ENCODE measurements at places on chromosomes 13 and 19.

GRCh38 chr13:42320375-42320787, 48.4 kb downstream of the AKAP11 start:
- DNase-seq = no peak

DNA sequence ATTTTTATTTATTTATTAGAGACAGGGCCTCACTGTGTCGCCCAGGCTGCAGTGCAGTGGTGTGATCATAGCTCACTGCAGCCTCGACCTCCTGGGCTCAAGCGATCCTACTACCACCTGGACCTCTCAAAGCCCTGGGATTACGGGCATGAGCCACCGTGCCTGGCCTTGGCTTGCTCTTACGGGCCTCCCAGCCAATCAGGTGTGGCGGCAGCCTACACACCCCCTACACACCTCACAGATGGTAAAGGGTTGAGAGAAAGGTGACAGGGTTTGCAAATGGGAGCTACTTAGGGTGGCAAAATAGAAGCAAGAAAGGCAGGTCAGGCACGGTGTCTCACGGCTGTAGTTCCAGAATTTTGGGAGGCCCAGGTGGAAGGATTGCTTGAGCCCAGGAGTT, 1.0 kb upstream of the ZBTB32 start:
- no peak for DNase-seq

DNA sequence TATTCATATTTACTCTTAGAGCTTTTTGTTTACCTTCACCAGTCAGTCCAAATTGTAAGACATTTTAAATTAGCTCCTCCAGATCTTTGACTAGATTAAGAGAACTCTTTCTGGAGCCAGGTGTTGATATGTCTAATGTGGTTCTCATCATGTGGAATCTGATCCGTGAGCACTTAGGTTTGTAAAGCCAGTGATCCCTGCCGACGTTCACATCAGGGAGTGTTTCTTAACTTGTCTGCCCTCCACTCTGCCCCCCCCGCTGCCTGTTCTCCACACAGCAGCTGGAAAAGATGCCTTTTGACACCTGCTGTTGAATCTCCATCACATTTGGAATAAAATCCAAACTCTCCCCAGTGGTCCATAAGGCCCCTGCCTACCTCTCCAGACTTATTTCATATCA, 17.7 kb downstream of the METTL21C start:
- DNase-seq = no peak

- no peak for DNase-seq
Measured at GRCh38 chr13:33375421-33375820, 89.9 kb upstream of the STARD13 start.

DNA sequence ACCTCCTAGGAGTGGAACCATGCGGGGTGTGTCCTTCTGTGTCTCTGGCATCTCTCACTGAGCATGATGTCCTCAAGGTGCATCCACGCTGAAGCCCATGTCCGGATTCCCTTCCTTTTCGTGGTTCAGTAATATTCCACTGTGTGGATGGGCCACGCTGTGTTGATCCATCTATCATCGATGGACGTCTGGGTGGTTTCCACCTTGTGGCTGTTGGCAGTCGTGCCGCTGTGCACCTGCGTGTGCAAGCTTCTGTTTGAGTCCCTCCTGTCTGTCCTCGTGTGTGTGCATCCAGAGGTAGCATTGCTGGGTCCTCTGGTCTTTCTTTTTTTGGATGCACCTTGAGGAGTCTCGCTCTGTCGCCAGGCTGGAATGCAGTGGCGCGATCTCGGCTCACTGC, 11.2 kb upstream of the GNA15 start:
- DNase-seq = no peak

GRCh38 chr19:41408256-41408655, 10.6 kb downstream of the BCKDHA start:
- DNase-seq = peak; percentile 76

GRCh38 chr13:31923134-31923763, 108.3 kb upstream of the FRY start:
- DNase-seq = no peak

DNA sequence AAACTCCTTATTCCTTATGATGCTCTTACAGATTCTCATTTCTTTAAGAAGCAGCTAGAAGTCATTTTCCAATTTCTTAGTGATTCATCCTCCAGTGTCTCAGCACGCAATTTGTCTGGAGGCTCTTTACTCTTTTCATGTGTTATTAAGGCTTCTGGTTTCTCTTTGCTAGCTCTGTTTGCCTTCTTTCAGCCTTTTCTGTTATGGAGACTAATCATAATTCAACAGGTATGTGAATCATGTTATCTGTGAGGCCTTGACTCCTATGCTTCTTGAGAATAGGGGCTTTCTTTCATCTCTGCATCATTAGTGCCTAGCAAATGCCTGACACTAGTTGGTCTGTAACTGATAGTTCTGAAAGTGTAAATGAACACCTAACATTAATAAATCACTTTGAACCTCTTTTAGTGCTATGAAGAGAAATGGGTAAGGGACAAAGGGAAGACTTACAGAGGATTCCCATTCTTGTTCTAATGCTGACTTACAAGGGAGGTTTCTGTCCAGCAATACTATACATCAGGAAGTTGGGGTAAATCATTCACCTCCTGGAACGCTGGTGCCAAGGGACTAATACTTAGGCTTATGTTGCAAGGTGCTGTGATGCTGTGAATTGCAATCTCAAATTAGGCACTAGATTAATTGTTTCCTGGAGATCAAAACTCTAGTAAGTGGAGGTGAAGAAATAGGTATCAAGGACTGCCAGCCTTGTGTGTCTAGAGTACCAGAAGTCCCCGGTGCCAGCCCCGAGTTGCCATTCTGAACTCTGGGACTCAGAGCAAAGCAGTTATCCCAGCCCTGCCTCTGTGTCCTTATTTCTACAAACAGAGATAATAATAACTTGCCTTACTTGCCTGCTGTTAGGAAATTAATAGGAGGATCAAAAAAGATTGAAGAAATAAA, 265.6 kb downstream of the DCLK1 start:
- DNase-seq = no peak

DNA sequence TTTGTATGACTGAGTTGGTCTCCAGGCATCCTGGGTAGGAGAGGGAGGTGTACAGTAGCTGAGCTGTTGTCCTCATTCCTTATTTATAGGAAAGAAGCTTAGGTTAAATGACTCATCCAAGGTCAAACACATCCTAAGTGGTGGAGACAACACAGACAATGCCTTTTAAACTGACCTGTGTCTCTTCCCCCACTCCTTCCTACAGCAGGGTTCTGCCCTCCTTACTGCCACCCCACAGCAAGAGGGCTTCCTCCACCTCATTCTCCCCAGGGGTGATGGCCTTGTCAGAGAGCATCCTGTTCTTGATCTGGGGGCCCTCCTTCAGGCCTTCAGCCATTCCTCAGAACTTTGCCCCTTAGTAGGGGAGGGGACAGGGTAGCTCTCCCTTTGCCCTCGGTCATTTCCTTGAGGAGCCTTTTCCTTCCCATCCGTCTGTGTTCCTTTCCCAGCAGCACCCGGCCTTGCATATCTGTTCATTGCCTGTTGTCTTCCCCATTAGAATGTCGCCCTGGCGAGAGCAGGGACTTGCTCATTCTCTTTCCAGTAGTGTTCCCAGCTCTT, 48.2 kb upstream of the GPI start:
- no peak for DNase-seq

- DNase-seq = no peak
Measured at GRCh38 chr13:68417801-68418200, 1187.7 kb upstream of the PCDH9 start.

- DNase-seq = no peak
Measured at GRCh38 chr19:37855098-37855497, 51.3 kb downstream of the WDR87 start.

- no peak for DNase-seq
Measured at GRCh38 chr13:94917824-94918223, 205.5 kb upstream of the SOX21 start.
